Natural killer cell (primary cell): ENCODE measurements at places on chromosomes 7 and 10. TPM values are rescaled to one million over a fixed set of nuclear protein-coding genes. Genes with fewer than 3 reads are reported as not detected.

Gene EPHB6
- 2.3 TPM for total RNA-seq

Gene ACTR3C
- 7.2 TPM for total RNA-seq

Gene GRID1
- not detected for total RNA-seq

DNA sequence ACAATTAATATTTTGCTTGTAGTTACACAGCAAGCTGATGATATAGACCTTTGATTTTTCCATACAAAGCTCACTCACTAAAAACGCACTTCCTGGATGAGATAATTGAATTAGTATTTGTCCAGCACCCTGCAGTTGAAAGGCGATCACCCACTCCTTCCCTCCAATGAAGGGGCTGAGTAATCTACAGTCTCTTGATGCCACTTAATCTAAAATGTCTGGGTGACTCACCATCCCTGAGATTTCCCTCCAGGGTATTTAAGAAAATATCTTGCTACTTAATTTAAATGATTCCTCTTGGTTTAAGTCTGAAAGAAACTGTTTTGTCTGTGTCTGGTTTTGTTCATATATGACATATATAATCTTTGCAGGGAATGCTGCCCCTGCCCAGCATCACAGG is 515.3 kb downstream of the GRID1 start:
- DNase-seq: no peak

GRCh38 chr10:84114088-84114667 is 25.1 kb upstream of the GHITM start:
- DNase-seq: no peak

- no peak for DNase-seq
These were observed 644.4 kb downstream of the GRM8 start for GRCh38 chr7:126608339-126608776.

- DNase-seq: no peak
These were observed 104.7 kb downstream of the NPSR1 start for GRCh38 chr7:34762764-34763163.
